ENCODE measurements at places on chromosomes 1 and 21. TPM values are rescaled to one million over a fixed set of nuclear protein-coding genes. Genes with fewer than 3 reads are reported as not detected.

DNA sequence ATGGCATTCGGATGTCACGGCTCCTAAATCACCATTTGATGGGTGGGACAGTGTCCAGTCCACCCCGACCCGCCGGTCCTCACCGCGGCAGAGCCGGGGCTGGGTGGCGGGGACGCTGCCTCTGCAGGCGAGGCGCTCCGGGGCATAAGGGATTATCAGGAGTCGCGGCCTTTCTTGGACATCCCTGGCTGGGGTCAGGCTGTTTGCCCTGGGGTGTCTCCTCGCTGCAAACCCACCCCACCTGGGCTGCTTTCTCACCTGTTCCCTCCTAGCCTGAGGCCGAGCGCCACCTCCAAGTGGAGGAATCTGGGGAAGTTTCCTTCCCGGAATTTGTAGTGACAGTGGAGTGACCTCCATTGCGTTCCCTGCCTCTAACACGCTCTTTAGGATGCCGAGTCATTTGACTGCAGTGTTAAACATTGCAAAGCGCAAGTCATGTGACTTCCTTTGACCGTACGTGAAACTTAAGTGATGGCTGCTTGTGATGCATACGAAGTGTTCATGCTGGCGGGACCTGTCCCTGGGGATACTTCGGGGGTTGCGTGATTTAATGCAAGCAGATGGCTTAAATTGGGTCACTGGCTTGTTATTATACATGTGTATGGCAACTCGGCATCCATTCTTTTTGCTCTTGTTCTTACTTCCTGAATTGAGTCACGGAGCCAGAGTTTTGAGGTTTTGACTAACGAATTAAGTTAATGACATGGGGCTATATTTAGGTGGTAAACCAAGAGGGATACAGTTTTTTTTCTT is 536 bp downstream of the LGALS8 start:
- peak; percentile 92 for DNase-seq

DNA sequence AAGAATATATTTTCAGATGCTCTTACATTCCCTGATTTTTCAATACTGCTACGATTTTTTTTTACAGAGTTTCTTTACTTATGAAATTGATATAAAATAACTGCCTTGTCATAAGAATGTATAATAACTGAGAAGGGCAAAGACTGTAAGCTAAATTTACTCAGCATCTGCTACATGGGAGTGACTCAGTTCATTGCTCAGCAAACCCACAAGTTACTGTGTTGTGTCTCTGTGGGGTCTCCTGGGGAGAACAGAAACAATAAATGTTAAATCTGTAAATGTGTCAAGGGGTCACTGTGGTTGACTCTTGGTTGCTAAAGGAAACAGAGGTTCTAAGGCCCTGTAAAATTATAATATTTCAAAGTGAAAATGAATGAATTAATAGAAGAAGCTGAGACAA is 210.3 kb upstream of the CACYBP start:
- no peak for DNase-seq

The PGLYRP4 gene
- 4.3 TPM for total RNA-seq

The DMRTA2 gene
- total RNA-seq, result not detected
